ENCODE measurements at places on chromosomes 3 and 15.

DNA sequence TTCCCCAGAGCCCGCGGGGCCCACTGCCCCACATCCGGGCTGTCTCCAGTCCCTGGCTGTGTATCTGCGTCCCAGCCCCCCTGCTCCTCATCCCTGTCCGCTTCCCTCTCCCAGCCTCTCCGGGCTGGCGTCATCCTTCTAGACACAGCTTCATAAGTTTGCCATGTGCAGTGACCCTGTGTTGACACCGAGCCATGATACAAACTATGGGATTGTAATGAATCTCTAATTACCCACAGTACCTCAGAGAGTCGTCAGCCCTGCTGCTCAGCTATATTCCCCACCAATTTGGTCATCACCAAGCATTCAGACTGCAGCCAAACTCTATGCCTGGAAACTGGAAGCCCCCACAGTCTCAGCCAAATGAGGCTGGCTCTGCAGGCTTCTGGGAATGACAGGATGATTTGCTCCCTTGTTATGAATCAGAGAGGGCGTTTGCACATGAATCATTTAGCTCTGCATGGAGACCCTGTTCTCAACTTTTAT, 466.1 kb upstream of the ATP11B start:
- DNase-seq, result peak; percentile 39

- no peak for DNase-seq
Measured at GRCh38 chr3:34323517-34323916, 525.1 kb downstream of the PDCD6IP start.

- no peak for DNase-seq
Measured at GRCh38 chr15:60583946-60584345, 105.0 kb upstream of the ICE2 start.

DNA sequence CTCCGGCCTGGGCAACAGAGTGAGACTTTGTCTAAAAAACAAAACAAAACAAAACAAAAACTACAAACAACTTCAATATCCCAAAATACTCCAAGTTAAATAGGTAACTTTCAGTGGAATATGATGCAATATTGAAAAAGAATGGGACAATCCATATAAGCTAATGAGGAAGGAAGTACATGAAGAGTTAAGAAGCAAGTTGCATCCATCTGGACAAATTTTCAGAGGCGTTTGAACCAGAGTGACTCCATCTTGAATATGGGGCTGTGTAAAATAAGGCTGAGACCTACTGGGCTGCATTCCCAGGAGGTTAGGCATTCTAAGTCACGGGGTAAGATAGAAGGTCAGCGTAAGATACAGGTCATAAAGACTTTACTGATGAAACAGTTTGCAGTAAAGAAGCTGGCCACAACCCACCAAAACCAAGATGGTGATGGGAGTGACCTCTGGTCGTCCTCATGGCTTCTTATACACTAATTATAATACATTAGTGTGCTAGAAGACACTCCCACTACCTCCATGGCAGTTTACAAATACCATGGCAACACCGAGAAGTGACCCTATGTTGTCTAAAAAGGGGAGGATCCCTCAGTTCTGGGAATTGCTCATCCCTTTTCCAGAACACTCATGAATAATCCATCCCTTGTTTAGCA, 58.1 kb upstream of the LCTL start:
- no peak for DNase-seq

- DNase-seq, result peak; percentile 33
Measured at GRCh38 chr3:110393941-110394340, 677.7 kb upstream of the NECTIN3 start.

GRCh38 chr3:89521328-89521727, 413.9 kb downstream of the EPHA3 start:
- no peak for DNase-seq

DNA sequence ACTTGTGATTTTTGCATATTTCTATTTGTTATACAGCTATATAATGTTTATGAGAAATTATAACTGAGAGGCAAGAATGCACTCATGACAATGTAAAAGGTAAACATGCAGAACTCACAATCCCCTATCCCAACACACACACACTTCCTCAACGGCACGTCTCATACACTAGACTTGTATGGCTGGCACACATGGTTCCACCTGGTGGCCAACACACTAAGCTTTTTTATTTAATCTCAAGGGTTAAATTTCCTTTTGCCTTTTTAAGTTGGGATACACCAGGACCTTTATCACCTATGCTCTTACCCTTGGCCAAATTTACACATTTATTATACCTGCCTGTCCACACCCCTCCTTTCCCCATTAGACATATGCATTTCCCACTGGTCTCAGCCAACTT, 88.6 kb upstream of the PSMD6 start:
- no peak for DNase-seq

GRCh38 chr3:111311709-111312235, 230.2 kb upstream of the CD96 start:
- no peak for DNase-seq

DNA sequence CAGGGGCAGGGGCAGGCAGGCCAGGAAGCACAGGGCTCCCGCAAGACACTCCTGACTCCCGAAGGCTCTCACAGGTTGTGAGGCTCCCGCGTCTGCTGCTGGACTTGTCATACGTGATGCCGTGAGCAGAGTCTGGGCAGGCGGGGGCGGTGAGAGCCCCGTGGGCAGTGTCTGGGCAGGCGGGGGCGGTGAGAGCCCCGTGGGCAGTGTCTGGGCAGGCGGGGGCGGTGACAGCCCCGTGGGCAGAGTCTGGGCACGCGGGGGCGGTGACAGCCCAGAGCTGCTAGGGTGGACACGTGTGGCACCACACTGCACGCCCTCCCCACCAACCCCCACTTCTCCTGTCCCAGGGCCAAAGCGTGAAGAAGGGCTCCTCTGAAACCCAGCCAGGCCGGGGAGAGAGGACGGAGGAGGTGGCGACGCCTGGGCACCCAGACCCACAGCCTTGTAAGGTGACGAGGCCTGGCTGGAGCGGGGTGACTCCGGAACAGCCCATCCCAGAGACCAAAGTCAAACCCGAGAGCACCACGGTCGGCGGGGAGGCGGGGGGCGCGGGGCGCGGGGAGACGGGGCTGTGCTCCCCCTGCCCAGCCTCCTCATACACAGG, 35.0 kb downstream of the TNK2 start:
- no peak for DNase-seq

DNA sequence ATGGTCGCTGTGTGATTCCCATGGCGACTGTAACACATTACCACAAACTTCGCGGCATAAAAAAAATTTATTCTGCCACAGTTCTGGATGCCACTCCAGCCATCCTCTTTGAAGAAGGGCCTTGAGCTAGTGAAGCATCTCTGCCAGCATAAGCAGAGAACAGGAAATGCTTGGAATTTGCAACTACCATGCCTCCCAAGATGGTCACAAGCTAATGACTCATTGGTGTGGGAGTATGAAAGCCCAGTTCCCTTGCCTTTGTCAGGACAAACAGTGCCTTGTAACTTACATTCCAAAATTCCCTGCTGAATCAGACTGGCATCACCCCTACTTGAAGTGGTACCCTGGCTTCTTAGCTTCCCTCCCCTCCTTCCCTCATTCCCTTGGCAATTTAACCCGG, 129.7 kb downstream of the PROS1 start:
- DNase-seq, result no peak

DNA sequence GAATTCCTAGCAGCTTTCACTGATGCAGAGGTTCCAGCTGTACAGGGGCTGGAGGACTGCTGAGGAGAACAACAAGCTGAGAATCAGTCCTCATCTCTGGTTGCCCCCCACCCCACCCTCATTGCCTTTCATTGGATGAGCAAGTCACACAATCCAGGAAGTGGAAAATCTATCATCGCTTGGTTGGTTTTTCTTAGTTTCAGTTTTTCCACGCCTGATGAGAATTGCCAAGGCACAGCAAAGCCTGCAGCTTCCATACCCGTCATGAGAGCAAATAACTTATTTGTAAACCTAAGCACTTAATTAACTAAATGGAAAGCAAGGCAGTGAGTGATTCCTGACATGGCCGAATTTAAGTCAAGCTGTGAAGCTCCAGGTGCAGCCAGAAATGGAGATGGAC, 21.4 kb upstream of the LIPC start:
- peak; percentile 56 for DNase-seq

DNA sequence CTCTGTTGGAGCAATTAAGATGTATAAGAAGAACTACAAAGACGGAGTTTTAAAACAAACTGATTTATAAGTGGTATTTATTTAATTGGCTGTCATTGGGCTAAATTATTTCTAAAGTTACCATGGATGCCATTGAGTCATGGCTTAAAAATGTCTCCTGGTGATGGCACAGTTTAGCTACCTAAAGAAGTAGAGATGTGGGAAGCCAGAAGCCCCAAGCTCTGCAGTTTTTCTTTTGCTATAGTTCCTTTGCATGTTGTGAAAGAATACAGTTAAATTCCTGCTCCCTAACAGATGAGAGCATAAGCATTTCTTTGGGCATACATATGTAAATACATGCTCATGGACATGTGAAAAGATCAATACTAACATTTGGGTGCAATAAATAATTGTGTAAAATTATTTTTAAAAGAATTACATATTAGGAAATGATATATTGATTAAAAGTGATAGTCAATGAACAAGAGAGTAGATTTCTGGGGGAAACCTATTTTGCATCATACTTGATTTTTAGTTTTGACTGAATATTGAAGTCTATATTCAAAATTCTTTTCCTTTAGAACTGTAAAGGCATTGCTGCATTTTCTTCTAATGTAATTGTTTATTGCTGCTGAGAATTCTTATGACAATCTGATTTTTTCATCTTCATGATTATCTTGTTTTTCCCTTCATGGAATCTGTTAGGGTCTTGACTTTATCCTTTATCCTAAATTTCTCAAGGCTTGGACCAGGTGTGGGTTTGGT, 2.1 kb downstream of the OPA1 start:
- no peak for DNase-seq

- DNase-seq, result no peak
Measured at GRCh38 chr3:28022916-28023315, 218.5 kb upstream of the CMC1 start.

All from left hindlimb (tissue), 1 donor.